GM23338 (cell line): ENCODE measurements at places on chromosomes 7 and 10.
A peak's percentile ranks its signal among the peaks of the same experiment; 100 is the strongest.

DNA sequence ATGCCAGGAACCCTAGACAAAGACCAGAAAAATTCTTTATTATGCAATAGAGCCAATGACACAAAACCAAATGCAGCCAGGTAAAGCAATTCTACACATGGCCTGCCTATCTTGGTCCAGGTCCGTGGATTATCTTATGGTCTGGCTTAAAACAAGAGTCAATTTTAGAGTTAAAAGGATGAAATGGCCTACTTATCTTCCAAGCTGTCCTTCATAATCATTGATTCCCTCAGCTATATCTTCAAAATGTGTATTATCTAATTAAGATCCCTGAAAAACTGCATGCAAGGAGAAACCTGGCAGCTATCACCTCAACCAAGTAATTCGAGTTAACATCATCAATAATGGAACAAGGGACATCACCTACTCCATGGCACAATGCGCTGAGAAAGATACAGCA is 479.4 kb upstream of the NRP1 start:
- DNase-seq, result no peak

DNA sequence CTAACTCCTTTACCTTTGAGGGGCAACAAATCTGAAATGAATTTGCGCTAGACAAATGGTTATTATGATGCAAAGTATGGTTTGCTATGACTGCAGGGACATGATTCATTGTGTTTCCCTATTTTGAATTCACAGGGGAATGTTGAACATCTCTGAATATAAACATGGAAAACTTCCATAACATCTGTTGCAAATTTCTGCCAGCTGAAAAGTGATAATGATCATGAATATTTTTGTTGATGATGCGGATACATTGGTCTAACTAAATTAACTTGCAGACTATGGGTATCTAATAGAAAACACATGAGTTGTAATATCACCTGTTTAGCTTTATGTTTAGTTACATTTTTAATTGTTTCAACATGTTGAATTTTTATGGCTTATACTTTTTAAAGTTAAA is 1325.5 kb downstream of the REEP3 start:
- no peak for DNase-seq

DNA sequence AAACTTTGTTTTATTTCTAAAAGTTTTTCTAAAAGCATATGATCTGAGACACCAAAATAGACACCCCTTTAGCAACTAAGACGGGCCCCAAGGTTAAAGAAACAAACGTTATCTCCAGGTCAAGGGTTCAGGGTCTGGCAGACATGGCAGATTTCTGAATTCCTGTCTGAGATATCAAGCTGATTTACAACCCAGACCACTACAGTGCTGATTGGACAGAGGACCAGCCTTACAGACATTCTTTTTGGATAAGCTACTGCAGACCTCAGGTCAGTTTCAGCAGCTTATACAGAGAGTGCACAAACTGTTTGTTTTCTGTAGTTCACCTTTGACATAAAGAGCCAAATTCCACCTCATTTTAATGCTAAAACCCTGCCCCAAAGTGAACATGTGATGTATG is 34.8 kb downstream of the SVOPL start:
- DNase-seq, result no peak

GRCh38 chr10:113967126-113967525 is 76.5 kb upstream of the ADRB1 start:
- no peak for DNase-seq

- no peak for DNase-seq
These were observed 1.9 kb downstream of the BNIP3 start for GRCh38 chr10:131979821-131980270.

GRCh38 chr7:88300401-88300945 is 6.2 kb downstream of the STEAP4 start:
- DNase-seq, result no peak

DNA sequence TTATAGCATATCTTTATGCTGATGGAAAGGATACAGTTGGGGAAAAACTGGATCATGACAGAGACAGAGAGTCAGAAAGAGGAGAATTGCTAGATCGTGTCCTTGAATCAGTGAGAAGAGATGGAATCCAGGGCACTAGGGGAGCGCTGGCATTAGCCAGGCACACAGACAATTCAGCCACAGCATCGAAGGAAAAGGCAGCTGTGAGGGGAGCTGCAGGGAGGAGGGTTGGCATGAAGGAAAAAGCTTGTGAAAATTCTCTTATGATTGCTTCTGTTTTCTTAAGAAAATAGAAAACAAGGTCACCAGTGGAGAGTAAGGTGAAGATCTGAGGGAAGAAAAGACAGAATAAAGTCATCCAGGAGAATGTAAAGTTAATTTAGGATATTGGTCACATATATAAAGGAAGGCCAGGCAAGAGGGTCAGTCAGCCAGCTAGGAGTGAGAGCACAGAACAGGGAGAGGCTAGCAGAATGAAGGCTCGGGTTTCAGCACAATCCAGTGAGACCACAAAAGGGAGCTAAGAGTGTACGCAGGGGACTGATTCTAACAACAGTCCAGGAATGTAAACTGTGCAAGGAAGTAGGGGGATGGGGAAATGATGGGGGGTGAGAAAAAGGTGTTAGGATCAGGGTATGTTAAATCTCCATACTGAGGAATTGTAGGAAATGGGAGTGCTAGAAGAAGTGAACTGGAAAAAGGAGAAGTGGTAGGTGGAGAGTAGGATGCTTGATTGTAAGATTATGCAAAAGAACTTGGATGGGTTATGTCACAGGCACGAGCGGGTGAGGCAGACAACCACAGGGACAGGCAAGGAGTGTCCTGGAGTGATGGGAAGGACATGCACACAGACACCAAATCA is 112.0 kb downstream of the RNF32 start:
- peak; percentile 26 for DNase-seq
